Esophagus muscularis mucosa (tissue), 4 donors: ENCODE measurements at places on chromosomes 6 and 20. TPM values are rescaled to one million over a fixed set of nuclear protein-coding genes. Genes with fewer than 3 reads are reported as not detected.

- no peak for DNase-seq
Measured at GRCh38 chr6:156645097-156645496, 132.1 kb upstream of the ARID1B start.

DNA sequence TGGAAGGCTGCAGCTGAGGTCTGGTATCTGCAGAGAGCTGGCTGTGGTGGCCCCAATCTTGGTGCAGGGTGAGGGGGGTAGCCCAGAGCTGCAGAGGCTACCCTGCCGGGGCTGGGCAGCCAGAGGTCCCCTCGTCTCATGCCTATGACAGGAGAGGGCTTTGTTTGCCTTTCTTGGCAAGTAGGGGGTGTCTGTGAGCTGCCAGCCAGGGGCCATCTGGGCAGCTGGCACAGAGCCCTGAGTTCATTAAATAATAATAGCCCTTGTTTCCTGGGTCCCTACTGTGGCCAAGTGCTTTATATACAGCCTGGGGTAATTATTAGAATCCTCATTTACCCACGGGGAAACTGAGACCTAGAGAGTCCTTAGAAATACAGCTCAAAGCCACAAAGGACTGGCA, 66.6 kb downstream of the EZR start:
- no peak for DNase-seq

DNA sequence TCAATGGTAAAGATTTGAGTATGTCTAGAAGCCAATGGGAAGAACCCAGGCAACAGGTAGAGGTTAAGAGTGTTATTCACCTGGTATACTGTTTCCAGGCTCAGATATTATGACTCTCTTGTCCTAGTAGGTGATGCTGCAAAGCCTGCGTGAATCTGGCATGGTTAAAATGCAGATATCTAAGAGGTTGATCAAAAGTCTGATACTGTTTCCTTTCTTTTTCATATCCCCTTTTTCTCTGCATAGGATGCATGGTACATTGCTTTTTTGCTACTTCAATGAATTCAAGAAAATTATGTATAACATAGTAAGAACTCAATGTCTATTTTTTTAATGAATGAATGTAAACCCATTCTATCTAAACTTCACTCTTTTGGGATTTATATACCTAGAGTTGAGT, 284.3 kb upstream of the KHDRBS2 start:
- no peak for DNase-seq

DNA sequence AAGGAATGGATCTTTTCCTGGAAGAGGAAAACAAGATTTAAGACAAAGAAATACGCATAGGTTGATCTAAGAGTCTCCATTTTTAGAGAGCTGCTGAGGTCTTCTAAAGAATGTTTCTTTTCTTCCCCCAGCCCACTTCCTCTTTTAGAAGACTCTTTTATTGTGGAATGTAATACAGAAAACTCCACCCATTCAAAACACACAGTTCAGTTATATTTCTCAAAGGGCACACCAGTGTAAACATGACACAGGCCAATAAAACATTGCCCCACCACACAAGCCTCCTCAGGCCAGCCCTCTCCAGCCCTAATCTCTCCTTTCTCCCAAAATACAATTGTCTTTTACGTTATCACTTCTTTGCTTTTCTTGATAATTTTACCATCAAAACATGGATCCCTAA, 42.8 kb downstream of the SLC35B3 start:
- DNase-seq = no peak

- no peak for DNase-seq
Measured at GRCh38 chr6:109051301-109052017, 43.2 kb downstream of the SESN1 start.

DNA sequence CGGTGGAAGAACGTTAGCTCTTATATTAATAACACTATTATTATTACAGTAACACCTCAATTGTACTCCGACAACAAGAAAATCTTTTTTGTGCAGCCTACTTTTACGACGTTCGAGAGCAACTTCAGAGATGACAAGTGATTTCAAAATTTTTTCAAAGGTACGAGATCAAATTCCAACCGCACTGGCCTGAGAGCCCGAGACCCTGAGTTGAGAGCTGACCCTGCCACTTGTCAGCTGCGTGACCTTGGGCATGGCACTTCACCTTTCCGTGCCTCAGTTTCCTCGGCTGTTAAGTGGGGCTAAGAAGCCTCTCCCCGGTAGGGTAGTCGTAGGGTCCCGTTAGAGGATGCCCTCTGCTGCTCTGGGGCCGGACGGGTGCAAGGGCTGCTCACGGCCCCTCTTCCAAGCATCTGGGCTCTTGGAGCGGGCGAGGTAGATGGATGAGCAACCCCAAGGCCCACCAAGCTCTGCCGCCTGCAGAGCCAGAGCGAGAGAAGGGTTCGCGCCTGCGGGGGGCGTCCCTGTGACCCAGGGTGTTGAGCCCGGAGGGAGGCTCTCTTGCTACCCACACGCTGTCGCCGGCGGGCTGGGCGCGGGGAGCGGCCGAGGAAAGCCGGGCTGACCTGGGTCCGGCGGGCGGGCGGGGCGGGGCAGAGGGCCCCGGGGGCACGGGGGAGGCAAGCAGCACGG, 510 bp downstream of the NDRG3 start:
- DNase-seq = no peak

GRCh38 chr20:4961746-4962145, 39.6 kb downstream of the SLC23A2 start:
- DNase-seq = no peak

DNA sequence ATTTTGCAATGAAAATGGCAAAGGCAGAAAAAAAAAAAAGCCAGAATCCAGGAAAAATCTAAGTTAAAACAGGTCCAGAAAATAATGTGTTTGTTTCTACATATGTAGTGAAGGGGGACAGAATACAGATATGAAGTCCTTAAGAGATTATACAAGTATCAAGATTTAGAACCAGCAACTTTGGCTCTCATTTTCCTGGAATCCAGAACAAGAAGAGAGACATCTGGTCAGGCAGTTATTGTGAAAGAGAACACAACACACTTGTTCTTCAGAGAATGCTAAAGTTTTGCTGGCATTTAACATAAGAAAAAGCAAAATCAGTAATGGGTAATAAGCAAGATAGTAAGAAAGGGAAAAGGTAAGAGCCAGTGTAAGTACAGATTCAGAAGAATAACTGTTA, 21.1 kb downstream of the BAG2 start:
- DNase-seq = no peak

- no peak for DNase-seq
Measured at GRCh38 chr20:1388253-1388652, 4.6 kb downstream of the FKBP1A start.

- DNase-seq = no peak
Measured at GRCh38 chr6:20882014-20882413, 347.8 kb downstream of the CDKAL1 start.

GRCh38 chr6:166145751-166146150, 21.9 kb downstream of the TBXT start:
- DNase-seq = peak; percentile 42

DNA sequence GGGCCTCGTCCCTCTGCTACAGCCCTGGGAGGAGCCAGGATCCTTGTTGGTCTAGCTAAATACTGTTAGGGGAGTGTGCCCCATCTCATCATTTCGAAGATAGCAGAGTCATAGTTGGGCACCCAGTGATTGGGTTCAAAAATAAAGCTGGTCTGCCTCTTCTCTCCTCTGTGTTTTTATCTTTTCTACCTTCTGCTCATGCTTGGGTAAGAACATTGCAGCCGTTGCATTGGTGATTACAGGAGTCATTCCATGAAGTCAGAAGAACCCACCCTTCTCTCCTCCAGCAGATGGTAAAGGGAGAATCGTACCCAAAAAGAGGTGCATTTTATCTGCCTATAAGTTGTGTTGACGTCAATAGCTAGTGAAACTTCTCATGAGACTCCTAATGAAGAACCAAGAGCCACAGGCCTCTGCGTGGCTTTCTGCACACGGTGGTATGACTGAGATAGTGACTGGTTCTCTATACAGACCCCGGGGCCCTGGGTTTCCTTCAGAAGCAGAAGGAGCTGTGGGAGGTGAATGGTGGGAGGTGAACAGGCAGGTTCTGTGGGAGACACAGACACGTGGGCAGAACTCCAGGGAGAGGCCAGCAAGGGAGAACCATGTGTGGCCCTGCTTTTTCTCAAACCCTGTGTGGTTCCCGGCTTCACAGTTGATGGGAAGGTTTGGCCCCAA, 5.7 kb upstream of the FAM209A start:
- DNase-seq = no peak

- no peak for DNase-seq
Measured at GRCh38 chr6:111870051-111870741, 3.1 kb downstream of the FYN start.

DNA sequence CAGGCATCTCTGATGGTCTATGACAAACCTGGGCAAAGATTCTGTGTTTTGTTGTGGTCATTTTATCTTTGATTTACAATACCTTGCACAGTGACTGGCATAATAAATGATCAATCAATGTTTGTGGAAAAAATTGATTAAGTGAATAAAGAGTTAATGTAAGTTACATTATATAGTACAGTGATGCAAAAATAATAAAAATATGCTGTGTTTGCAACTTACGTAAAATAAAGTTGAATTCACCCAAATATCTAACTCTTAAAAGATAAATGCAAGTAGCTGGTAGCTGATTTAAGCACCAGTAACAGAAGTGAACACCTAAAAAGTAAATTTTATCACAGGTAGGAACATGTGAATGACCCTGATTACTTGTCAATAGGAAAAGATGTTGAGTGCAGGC, 176.0 kb upstream of the THEMIS start:
- no peak for DNase-seq

- no peak for DNase-seq
Measured at GRCh38 chr6:107668743-107669474, 155.2 kb downstream of the SCML4 start.

DNA sequence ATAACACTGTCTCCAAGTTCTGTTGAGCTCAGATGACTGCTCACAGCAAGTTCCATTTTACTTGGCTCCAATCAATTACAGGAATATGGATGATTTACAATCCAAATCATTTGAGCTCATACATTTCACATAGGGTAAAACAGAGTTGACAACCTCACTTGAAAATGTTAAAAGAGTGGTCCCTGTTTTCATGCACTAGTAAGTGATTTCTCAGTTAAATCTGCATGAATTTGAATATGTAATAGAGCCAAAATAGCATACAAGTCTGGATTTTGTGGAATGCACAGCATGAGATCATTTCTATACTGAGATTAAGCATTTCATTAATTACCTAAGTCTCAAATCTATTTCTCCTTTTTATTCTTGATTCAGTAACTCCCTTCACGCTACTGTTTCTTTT, 217.6 kb downstream of the SIM1 start:
- DNase-seq = no peak

GRCh38 chr6:28764014-28764723, 159.6 kb downstream of the TRIM27 start:
- DNase-seq = peak; percentile 57

The OSBPL2 gene
- total RNA-seq = 40.7 TPM

The HSPA1L gene
- total RNA-seq = 3.1 TPM

The LTA gene
- total RNA-seq = not detected

The FAM83C gene
- not detected for total RNA-seq

The SLC22A7 gene
- not detected for total RNA-seq

The POLR1C gene
- 9.1 TPM for total RNA-seq

The MUCL3 gene
- not detected for total RNA-seq

The MYB gene
- 0.29 TPM for total RNA-seq

The TSPO2 gene
- total RNA-seq = not detected
